ENCODE measurements at places on chromosomes 7 and 10.

DNA sequence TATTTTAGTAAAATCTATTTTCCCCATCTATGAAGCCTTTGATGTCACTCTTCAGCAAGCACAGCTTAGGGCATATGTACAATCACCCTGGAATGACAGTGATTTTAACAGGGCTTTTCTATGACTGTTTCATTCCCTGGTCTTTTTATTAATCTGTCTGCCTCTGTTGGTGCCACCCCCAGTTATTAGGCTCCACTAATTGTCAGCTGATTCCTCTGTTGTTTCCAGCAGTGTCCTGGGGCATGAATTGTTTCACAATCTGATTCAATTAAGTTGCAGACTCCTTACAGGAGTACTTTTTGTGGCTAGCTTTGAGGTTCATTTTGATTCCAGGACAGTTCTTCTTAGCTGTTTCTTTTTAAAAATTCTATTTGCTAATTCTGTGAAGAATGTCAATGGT is 38.6 kb downstream of the MYO3A start:
- no peak for DNase-seq

GRCh38 chr7:67493366-67493765 is 496.7 kb downstream of the TYW1 start:
- no peak for DNase-seq

DNA sequence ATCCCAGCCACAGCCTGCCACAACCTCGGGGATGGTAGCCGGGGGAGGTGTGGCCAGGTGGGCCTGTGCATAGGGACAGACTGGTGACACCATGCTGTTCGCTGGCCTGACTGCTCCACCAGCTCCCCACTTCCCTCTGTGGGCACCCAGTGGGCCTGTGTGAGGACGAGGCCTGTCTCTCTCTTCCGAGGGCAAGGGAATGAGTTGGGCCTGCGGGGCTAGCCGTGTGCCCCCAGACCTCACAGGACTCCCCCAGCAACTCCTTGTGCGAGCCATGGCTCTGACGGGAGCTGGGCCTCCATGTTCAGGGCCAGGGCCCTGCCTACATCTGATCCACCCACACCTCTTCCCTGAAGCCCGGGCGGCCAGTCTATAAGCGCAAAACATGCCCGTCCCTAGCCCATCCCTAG is 40.5 kb downstream of the PWWP2B start:
- DNase-seq, result no peak

- no peak for DNase-seq
Observed at GRCh38 chr10:62264702-62265436, 3.8 kb downstream of the RTKN2 start.

DNA sequence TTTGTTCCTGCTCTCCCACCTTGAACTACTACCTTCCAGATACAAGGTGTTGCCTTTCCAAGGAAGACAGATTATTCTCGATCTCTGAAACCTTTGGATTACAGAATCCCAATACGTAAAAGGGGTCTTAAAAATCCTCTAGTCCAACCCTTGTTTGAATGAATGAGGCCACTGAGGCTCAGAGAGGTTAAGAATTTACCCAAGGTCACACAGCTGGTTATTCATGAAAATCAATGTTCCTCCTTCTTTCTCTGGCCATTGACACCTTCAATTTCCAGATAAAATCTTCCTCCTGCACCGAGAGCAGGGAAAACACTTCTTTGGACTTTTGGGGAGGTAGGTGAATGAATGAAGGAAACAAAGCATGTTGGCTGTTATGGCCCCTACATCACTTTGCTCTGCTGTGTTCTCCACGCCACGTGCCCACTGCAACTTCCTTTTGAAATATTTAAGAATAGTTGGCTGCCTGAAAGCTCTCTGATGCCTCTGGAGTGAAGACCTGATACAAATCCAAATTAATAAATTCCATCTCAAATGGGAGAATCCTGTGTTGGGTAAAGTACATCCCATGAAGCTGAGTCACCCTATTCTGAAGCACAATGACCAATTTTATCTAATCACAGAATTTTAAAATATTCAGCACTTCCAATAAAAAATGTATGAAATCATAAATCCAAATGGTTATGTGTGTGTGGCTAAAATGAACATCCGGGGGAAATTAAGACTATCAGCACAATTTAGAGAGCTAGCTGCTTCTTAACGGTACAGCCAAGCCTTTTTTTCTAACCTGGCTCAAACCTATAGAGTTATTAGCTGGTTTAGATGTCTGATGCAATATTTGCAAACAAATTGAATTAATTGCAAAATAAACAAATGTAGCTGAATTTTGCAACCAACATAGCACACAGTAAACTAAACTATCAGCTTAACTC is 7.3 kb downstream of the SVIL start:
- DNase-seq, result no peak

DNA sequence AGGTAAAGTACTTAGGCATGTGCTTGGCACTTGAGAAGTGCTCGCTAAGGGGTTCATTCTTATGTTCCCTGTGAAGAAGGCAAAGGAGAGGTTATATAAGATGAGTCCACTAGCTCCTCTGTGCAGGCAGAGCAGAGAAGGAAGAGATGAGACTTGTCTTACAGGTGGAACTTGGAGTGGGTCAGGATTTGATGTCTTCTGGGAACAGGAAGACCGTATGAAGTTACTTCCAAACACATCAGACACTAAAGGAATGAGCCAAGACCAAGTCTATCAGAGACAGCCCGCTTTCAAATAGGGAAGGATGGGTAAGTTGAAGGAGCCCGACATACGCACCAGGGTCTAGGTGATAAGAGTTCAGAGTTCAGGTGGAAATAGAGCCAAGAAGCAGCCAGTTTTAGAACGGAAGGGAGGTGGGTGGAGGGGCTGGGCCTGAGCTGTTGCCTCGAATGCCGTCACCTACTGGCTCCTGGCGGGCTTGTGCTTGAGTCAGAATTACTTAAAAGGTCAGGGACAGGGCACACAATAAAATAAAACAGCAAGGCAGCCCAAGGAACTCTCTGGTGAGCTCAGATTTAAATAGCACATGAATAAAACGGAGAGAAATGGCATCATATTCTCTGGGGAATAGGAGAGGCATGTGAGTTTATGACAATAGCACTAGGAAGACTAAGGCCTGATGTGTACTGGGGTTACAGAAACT is 56.1 kb upstream of the GRB10 start:
- no peak for DNase-seq

- DNase-seq, result no peak
Observed at GRCh38 chr7:39301543-39301942, 264.7 kb upstream of the YAE1 start.

DNA sequence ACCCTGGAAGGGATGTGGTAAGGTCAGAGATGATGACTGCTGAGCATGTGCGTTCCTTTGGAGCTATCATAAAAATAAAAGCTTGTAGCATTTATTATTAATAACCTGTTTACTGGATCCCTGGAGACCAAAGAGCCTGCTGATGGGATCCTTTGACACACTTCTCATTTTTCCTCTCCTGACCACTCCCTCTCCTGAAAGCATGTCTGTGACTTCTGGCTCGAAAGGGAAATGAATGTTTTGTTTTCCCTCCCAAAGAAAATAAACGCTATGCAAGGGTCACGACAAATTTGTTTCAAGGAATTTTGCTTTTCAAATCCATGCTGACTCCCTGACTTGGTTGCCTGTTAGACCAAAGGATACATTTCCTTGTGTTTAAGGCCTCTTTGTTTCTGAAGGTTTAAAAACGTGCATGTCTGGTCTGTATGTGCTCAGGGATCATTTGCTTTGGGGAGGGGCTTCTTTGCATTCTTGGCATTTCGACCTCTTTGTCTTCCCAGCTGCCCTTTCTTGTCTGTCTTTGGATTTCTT is 185.1 kb upstream of the AGK start:
- DNase-seq, result no peak

- peak; percentile 36 for DNase-seq
Observed at GRCh38 chr10:44396671-44397191, 11.8 kb upstream of the CXCL12 start.

DNA sequence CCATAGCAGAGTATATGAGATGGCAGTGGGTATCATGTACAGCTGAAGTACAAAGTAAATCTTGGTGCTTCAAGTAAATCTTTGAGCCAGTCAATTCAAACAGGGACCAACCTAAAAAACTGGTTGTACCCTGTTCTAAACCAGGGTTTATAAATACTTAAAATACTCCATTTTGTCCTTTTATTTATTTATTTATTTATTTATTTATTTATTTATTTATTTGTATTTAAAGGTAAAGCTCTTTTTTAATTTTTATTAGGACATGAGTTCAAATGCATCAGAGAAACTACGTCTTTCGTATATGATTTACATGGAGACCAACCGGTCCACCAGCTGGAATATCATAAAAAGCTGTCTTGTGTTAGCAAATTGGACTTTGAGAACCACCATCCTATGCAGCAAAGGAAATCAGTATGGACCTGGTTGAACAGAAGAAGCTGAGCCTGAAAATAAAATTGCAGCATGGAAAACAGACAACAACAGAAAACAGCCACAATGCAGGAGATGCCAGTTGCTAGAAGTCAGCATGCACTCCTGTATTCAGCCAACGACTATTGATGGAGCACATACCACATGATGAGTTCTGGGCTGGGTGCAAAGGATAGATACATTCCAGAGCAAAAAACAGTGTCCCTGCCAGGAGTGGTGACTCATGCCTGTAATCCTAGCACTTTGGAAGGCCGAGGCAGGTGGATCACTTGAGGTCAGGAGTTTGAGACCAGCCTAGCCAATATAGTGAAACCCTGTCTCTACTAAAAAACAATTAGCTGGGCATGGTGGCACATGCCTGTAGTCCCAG is 60.0 kb downstream of the PLXNA4 start:
- DNase-seq, result no peak

GRCh38 chr10:70512149-70512639 is 33.6 kb downstream of the PALD1 start:
- DNase-seq, result no peak

GRCh38 chr7:3861386-3861785 is 560.3 kb downstream of the SDK1 start:
- DNase-seq, result no peak

Data from sciatic nerve (tissue), 2 donors.